ENCODE measurements at places on chromosomes 2 and 18.
A peak's percentile ranks its signal among the peaks of the same experiment; 100 is the strongest.

DNA sequence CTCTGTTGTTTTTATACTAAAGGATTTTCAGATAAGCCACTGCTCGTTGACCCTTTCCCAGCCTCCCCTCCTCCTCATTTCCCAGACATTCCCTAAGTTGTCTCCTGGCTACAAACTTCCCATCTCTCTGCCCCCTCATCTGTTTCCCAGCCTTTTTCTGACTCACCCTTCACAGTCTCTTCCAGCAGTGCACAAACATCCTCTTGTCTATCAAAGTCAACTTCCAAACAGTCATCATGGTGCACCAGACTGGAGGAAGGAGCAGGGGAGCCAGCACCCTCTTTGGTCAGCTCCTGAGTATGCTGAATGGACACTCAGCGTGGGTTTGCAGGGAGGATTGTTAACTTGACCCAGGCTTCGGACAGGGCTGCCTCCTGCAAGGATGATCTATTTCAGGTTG, 26.6 kb upstream of the SPRED2 start:
- DNase-seq, result no peak

DNA sequence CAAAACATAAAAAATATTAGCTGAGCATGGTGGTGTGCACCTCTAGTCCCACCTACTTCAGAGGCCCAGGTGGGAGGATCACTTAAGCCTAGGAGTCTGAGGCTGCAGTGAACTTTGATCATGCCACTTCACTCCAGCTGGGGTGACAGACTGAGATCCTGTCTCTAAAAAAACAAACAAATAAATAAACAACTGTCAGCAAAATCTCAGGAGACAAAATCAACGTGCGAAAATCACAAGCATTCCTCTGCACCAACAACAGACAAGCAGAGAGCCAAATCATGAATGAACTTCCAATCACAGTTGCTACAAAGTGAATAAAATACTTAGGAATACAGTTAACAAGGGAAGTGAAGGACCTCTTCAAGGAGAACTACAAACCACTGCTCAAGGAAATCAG, 58.8 kb downstream of the TBR1 start:
- no peak for DNase-seq

GRCh38 chr2:60819155-60819862, 62.1 kb upstream of the REL start:
- DNase-seq, result peak; percentile 79

GRCh38 chr2:96498021-96498431, 7.1 kb downstream of the NEURL3 start:
- DNase-seq, result no peak

DNA sequence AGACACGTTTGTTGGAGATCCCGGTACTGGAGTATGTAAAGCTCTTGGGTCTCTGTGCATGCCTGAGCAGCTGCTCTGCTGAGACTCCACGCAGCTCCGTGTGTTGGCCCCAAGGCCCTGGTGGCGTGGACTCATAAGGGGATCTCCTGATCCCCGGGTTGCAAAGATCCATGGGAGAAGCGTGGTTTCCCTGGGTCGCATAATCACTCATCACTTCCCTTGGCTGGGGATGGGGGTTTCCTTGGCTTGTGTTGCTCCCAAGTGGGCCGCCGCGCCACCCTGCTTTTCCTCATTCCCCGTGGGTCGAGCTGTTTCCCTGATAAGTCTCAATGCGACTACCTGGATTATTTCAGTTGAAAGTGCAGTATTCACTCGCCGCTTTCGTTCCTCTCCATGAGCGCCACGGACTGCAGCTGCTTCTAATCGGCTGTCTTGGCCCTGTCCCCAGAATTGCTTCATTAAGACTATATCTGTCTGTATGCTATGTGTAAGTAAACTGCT, 76.0 kb downstream of the EPC2 start:
- no peak for DNase-seq

DNA sequence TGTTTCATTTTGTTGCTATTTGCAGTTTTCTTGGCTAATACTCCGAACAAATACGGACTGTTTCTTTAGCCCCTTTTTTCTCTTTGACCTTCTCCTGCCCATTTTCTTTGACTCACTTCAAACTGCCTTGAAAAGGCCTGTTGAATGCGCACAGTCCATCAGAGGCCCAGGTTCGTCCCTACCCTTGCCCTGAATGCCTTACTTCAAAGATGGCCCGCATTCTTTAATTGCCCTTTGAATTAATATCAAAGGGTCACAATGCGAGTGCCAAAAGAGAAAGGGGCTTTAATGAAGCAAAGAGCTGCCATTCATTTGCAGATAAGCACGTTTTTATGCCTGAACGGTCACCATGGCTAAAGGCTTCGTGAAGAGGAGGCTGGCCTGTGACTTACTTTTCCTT, 29.7 kb downstream of the PAX3 start:
- no peak for DNase-seq

DNA sequence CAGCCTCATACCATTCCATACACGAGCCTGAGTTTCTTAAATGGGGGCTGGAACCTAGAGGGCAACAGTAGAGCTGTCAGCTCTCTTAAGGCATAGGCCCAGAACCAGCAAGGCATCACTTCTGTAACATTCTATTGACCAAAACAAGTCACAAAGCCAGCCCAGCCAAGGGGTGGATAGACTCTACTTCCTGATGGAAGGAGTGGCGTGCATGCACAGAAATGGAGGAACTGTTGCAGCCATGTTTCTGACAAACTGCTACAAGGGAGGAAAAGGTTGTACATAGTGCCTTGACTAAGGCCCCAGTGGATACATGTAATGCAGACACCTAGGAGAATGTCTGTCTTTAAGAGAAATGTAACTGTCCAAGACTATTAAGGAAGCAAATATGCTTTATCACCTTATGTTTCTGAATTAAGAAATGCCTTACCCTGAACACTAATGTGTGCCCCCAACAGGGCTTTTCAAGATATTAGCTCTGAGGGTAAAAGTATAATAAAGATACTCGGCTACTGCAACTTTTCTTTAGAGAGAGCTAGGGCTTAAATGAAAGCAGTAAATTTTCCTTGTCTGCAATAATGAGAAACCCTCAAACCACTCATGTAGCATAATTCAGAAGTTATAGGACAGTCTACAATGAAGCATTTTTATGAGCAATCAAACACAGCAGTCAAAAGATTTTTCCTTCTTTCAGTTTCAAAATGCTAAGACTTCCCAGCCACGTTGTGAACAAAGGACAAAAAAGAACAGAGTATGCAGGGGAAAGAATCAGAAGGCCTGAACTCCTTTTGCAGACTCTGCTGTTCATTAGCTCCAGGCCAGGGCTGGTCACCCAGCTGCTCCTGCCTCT, 35.1 kb upstream of the CDC42EP3 start:
- DNase-seq, result no peak

Data from activated CD4-positive, alpha-beta T cell treated with anti-CD3 and anti-CD28 coated beads for 1 hour (primary cell).